ENCODE measurements at places on chromosomes 1 and 21. TPM values are rescaled to one million over a fixed set of nuclear protein-coding genes. Genes with fewer than 3 reads are reported as not detected.

- H3K27ac ChIP-seq: no peak overlapping the region
- H3K36me3 ChIP-seq: no peaks in the 10 kb centered on the region
- no peaks in the 10 kb centered on the region for H3K27me3 ChIP-seq
- H3K4me3 ChIP-seq: no peak overlapping the region
- no peak for DNase-seq
These were observed 98.5 kb upstream of the IGSF21 start for GRCh38 chr1:18009055-18009454.

GRCh38 chr1:201710632-201711597 lies 118.0 kb upstream of the IPO9 start:
- no peak for DNase-seq
- peaks cover 82% of the 10 kb centered on the region for H3K4me1 ChIP-seq
- H3K27ac ChIP-seq: peak overlapping the region; percentile 88
- no peaks in the 10 kb centered on the region for H3K36me3 ChIP-seq

GRCh38 chr21:44874497-44875315 lies 1.2 kb upstream of the PTTG1IP start:
- no peaks in the 10 kb centered on the region for H3K27me3 ChIP-seq
- H3K36me3 ChIP-seq: no peaks in the 10 kb centered on the region
- peak overlapping the region; percentile 97 for H3K27ac ChIP-seq
- no peak for DNase-seq

GRCh38 chr21:39874759-39875158 lies 7.5 kb downstream of the PCP4 start:
- H3K4me3 ChIP-seq: no peak overlapping the region
- H3K4me1 ChIP-seq: no peaks in the 10 kb centered on the region
- no peak for DNase-seq
- H3K36me3 ChIP-seq: no peaks in the 10 kb centered on the region
- no peaks in the 10 kb centered on the region for H3K27me3 ChIP-seq

DNA sequence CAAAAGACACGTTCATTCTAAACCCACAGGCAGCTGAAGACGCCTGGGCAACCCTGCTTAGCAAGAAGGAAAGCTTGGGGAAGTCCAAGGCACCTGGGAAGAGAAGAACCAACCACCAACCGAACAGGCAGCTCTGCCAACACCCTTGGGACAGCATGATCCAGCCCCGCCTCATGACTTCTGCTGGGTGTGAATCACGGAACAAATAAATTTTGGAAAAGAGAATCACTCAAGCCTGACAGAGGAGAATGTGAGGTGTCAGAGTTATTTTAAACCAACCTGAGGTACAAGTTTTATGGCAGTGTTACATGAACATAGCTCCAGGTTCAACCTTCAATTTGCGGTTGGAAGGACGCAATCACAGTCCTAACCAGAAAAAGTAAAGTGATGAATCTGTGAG lies 10.0 kb upstream of the PADI4 start:
- H3K36me3 ChIP-seq: no peaks in the 10 kb centered on the region
- no peak for DNase-seq
- H3K4me1 ChIP-seq: no peaks in the 10 kb centered on the region
- no peak overlapping the region for H3K4me3 ChIP-seq
- no peak overlapping the region for H3K27ac ChIP-seq

GRCh38 chr1:93567255-93567918 lies 114.2 kb downstream of the BCAR3 start:
- H3K27ac ChIP-seq: peak overlapping the region; percentile 45
- no peaks in the 10 kb centered on the region for H3K27me3 ChIP-seq
- peaks cover 17% of the 10 kb centered on the region for H3K4me1 ChIP-seq
- H3K36me3 ChIP-seq: peaks cover 41% of the 10 kb centered on the region
- DNase-seq: no peak

DNA sequence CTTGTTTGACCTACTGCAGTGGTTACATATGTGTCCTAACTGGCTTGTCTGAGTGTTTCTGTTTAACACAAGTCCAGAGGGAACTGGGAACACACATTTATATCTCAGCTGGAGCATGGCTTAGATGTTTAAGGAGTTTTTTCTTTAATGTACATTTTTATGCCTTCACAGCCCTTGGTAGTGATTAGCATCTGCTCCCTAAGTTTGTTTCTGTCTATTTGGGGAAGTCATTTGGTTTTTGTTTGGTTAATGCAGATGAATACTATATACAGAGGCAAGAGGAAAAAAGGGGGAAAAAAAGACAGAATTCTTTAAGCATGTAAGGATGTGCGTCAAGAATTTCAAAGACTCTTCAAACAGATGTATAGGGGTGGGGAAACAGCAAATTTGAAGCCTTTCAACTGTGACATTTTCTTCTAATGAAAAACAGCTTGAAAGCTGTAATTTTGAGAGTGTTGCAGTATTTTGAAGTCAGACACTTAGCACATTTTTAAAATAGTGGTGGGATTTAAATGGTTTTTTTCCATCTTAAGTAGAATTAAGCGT lies 15.4 kb downstream of the MACO1 start:
- H3K36me3 ChIP-seq: peaks cover 29% of the 10 kb centered on the region
- H3K4me1 ChIP-seq: peaks cover 37% of the 10 kb centered on the region
- H3K27me3 ChIP-seq: no peaks in the 10 kb centered on the region
- no peak for DNase-seq
- H3K27ac ChIP-seq: no peak overlapping the region

DNA sequence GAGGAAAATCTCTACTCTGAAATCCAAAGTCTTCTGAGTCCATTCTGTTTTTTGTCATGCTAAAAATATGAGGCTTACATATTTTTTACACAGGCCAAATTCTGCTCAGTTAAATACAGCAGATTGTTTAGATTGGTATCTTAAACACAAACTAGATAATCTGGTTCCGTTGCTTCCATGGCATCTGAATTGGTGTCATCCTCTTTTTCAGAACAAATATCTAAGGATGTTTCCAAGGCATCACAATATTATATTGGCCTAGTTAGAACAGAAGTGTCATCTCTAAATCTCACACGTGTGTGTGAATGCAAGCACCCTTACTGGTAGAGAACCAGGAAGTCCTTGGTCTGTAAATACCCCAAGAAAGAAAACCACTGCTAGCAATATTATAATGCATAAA lies 151.2 kb downstream of the NRIP1 start:
- H3K4me3 ChIP-seq: no peak overlapping the region
- no peaks in the 10 kb centered on the region for H3K36me3 ChIP-seq
- H3K27ac ChIP-seq: no peak overlapping the region
- H3K4me1 ChIP-seq: peaks cover 31% of the 10 kb centered on the region

GRCh38 chr1:205584732-205585131 lies 47.1 kb downstream of the ELK4 start:
- no peaks in the 10 kb centered on the region for H3K36me3 ChIP-seq
- H3K4me3 ChIP-seq: no peak overlapping the region
- DNase-seq: no peak
- H3K4me1 ChIP-seq: no peaks in the 10 kb centered on the region

- no peak for DNase-seq
- H3K27me3 ChIP-seq: no peaks in the 10 kb centered on the region
- H3K4me1 ChIP-seq: no peaks in the 10 kb centered on the region
These were observed 20.7 kb upstream of the MFSD2A start for GRCh38 chr1:39933956-39934941.

DNA sequence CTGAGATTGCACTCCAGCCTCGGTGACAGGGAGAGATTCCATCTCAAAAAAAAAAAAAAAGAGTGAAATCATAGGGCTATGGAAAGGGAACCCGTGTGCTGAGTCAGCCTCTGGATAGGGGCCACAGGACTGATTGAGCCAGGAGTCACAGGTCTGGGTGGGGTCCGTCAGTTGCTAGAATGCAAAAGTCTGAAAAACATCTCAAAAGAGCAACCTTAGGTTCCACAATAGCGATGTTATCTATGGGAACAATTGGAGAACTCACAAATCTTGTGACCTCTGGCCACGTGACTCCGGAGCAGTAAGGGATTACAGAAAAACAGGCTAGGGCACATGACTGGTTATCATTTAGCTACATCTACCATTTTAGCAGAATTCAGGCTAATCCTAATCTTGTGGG lies 32.8 kb upstream of the GREM2 start:
- H3K4me3 ChIP-seq: no peak overlapping the region
- H3K27ac ChIP-seq: no peak overlapping the region
- no peaks in the 10 kb centered on the region for H3K4me1 ChIP-seq
- H3K27me3 ChIP-seq: no peaks in the 10 kb centered on the region
- no peak for DNase-seq
- no peaks in the 10 kb centered on the region for H3K36me3 ChIP-seq

DNA sequence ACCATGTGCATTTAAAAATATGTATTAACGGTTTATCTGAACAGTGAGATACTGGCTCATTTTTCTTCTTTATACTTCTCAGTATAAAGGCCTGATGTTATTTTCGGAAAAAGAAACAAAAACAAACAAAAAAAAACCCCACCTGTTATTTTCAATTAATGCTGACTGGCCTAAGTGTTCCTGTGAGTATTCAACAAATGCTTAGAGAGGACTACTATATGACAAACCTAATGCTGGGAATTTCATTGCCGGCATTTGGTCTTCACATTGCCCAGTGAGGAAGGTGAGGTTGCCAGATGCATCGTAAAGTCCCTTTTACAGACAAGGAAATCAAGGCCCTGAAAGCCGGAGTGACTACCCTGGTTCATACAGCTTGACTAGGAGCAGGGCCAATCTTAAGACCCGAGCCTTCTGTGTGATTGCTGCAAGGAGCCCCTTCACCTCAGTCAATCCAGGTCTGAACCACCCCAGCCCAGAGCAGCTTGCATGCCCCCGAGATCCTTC lies 599 bp downstream of the MRPL24 start:
- DNase-seq: no peak
- peaks cover 60% of the 10 kb centered on the region for H3K36me3 ChIP-seq
- H3K4me3 ChIP-seq: peak overlapping the region; percentile 66
- H3K4me1 ChIP-seq: peaks cover 17% of the 10 kb centered on the region
- no peaks in the 10 kb centered on the region for H3K27me3 ChIP-seq
- H3K27ac ChIP-seq: peak overlapping the region; percentile 88

DNA sequence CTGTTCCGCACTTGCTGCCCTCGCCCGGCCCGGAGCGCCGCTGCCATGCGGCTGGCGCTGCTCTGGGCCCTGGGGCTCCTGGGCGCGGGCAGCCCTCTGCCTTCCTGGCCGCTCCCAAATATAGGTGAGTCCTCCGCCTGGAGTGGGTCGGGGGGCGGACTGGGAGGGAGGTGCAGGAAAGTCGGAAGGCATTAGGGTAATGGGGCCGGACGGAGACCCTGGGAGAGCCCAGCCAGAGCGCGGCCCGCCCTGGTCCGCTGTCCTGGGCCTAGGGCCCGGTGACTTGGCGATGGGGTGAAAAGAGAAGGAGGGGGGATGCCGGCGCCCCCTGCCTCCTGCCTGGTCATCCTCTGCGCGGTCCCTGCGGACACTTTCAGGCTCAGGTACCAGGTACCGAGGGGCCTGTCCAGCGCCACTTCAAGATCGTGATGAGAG lies 243 bp downstream of the ADAM15 start:
- H3K36me3 ChIP-seq: peaks cover 29% of the 10 kb centered on the region
- peaks cover 24% of the 10 kb centered on the region for H3K4me1 ChIP-seq
- peak overlapping the region; percentile 76 for H3K4me3 ChIP-seq
- DNase-seq: no peak
- no peaks in the 10 kb centered on the region for H3K27me3 ChIP-seq

DNA sequence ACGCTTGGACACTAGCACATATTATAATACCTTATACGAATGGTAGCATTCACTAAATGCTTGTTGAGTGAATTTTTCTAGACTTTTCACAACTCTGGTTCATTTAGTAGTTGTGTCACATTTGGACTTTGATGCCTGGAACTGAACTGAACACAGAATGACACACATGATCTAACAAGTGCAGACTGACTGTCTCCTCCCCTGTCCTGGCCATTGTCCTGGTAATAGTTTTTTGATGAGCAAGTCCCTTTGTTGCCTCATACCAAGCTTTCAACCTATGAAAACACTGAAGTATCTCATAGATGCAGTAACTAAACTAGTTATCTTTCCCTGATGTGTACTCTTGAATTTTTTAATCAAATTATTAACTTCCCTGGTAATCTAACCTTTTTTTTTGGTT lies 66.4 kb downstream of the LRRC8D start:
- H3K27ac ChIP-seq: no peak overlapping the region
- H3K27me3 ChIP-seq: no peaks in the 10 kb centered on the region
- no peaks in the 10 kb centered on the region for H3K36me3 ChIP-seq
- H3K4me1 ChIP-seq: no peaks in the 10 kb centered on the region
- DNase-seq: no peak

DNA sequence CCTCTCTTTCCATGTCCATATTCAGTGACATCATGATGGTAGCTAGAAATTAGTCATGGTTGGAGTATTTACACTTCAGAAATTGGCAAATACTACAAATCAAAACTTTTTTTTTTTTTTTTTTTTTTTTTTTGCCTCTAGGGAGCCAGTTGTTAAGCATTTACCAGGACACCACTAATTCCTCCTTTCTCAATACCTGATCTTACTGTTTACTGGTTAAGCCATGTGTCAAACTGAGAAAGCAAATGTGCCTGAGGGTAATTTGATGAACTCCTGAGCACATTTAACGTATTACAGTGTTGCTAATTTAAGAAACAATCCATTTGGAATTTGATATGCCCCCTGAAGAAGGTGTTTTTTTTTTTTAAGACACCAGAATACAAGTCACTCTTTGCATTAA lies 94.4 kb downstream of the DNM3 start:
- H3K4me3 ChIP-seq: no peak overlapping the region
- no peaks in the 10 kb centered on the region for H3K36me3 ChIP-seq
- no peak for DNase-seq
- H3K27ac ChIP-seq: no peak overlapping the region
- no peaks in the 10 kb centered on the region for H3K4me1 ChIP-seq

GRCh38 chr1:68969441-68969840 lies 472.6 kb upstream of the DEPDC1 start:
- peaks cover 10% of the 10 kb centered on the region for H3K4me1 ChIP-seq
- H3K36me3 ChIP-seq: no peaks in the 10 kb centered on the region
- DNase-seq: no peak
- no peak overlapping the region for H3K4me3 ChIP-seq
- H3K27me3 ChIP-seq: no peaks in the 10 kb centered on the region

DNA sequence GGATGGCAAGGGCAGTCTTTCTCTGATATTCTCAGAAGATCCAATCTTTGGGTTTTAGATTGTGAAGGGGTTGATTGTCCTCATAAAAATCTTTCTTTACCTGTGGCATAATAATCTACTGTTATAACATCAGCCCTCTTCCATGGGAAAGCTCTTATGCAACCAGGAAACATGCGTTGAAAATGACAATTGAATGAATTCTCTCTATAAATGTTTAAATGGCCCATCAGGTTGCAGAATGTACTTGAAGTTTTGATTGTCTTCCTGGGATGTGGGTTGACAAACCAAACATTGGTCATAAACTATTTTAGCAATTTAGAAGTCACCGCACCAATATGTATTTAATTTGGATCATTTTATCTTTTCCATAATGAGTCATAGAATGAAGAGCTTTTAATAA lies 31.7 kb upstream of the ITLN1 start:
- no peak overlapping the region for H3K27ac ChIP-seq
- H3K4me1 ChIP-seq: no peaks in the 10 kb centered on the region
- H3K4me3 ChIP-seq: no peak overlapping the region
- H3K27me3 ChIP-seq: no peaks in the 10 kb centered on the region
- no peak for DNase-seq

GRCh38 chr1:27682351-27682944 lies 10.5 kb upstream of the IFI6 start:
- H3K4me3 ChIP-seq: no peak overlapping the region
- H3K36me3 ChIP-seq: no peaks in the 10 kb centered on the region
- no peaks in the 10 kb centered on the region for H3K27me3 ChIP-seq
- DNase-seq: no peak
- H3K27ac ChIP-seq: no peak overlapping the region

Gene SELP
- 9.1 TPM for total RNA-seq

Gene TLR5
- 8.3 TPM for total RNA-seq

Gene FBLIM1
- total RNA-seq: 115 TPM
